ENCODE measurements at places on chromosomes 12 and 14.

DNA sequence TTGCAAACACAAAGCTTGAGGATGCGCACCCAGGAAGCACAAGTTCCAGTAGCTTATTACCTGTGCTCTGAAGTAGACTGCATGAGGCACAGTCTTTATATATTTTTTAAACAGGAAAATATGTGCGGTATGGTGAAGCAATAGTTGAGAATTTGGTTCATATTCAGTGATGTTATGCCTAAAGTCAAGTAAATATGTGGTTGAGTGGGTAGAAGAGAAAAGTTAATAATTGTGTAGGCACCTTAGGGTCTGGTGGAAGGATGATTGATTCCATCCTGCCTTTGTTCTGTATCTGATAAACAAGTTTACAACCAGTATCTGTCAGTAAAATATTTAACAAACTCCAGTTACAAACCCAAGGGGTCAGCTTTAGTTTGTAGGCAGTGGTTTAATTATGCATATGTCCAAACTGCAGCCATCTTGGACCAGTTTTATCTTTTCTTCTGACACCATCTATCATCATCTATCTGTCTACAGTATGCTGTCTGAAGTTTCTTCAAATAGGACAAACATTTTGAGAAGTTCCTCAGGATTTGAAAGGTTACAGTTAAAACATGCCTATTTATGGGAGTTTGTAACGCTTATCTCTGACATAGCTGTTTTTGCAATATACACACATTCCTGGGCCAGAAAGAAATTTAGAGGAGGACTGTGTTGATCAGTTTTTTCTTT lies 10.8 kb downstream of the SINHCAF start:
- DNase-seq: no peak

DNA sequence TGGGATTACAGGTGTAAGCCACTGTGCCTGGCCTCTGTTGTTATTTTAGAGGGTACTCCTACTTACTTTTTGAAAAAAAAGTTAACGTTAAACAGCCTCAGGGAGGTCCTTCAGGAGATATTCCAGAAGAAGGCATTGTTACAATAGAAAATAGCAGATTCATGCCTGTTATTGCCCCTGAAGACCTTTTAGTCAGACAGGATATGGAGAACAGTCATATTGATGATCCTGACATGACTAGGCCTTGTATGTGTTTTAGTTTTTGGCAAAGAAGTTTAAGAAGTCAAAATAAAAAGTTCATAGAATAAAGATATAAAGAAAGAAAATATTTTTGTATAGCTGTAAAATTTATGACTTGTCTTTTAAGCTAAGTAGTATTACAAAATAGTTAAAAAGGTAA lies 45.3 kb downstream of the WASHC3 start:
- DNase-seq: no peak

GRCh38 chr14:51824191-51824590 lies 36.2 kb upstream of the GNG2 start:
- no peak for DNase-seq

DNA sequence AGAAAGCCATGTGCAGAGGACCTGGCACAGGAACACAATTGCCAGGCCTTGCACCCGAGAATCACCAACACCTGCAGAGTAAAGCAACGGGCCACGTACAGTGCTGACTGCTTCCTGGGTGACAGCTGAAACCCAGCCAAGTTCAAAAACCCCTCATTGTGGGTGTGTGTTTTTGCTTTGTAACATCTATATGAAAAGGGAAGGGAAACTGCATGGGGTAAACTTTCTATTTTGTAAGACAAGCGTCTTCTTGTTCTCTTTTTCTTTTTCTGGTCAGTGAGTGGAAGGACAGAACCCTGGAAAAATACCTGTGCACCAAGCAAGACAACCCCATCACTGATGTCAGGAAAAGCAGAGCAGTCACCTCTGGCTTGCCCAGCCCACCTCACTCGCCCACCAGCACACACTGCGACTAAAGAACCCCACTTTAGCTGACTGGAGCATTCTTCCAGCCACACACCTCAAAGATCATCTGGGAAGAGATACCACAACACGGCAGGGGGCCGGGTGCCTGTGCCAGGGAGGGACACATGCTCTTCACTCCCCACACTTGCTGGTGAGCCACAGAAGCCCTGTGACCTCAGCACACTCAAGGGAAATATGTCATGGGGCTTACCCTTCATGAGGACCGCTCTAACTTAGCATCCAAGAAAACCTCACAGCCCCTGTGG lies 172.3 kb downstream of the NDUFA12 start:
- no peak for DNase-seq

- DNase-seq: no peak
Observed at GRCh38 chr12:85644508-85644907, 191.7 kb downstream of the RASSF9 start.

DNA sequence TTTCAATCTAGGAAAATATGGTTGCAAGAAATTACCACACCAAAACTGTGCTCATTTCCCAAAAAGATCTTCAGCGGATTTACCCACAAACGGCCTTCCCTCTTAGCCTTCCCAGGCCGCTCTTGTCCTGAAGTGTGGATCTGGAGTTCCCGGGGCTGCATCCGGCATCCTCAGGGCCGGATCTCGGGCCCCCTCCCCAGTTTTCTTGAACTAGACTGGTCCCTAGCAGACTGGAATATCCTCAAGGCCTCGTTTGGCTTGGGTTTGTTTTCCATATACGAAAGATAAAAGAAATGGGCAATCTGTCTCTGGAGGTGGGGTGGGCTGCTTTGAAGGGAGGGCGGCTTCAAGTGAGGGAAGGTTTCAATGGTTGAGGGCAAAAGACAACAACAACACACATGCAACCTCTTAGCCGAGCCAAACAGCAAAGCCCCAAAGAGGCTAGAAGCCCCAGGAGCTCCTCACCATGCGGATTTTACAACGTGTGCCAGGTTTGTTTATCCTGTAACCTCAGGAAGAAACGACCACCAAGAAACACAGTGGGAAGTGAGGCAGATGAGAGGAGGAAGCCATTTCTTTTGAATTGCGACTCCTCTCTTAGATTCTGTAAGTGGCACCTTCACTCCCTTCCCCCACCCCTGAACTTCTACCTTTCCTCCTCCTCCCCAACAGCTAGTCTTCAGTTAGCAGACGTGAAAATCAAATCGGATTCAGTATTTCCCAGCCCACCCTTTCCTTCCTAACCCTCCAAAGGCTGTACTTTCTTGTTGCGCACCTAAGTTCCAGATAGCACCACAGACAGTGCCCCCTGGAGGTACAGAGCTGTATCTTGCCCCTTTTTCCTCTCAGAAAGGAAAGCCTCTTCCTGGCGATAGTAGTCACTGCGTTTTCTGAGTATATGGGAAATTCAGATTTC lies 2.6 kb downstream of the MYF6 start:
- no peak for DNase-seq

DNA sequence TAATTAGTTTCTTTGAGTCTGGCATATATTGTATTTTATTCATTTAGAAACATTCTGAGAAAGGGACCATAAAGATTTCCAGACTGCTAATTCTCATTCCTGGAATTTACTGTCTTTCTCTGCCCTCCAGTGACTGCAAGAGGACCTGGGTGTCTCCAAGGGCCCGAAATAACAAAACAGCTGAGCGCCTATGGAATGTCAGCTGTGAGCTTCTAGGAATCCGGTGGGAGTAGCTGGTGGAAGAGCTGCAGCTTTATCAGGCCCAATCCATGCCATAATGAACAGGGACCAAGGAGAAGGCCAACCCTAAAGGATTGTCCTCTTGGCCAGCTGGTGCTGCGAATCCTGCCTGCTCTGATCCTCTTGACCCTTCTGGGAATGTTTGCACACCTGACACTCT lies 31.9 kb downstream of the RDH12 start:
- DNase-seq: no peak

- no peak for DNase-seq
Observed at GRCh38 chr12:20154052-20154451, 214.3 kb upstream of the PDE3A start.

Data from NCI-H2081 treated with DMSO at 0.1 percent for 48 hours (cell line).